ENCODE measurements at places on chromosomes 2 and 18.

- no peak for DNase-seq
These were observed 57.0 kb downstream of the VPS54 start for GRCh38 chr2:63962186-63962585.

GRCh38 chr2:188977317-188977716, 3.1 kb downstream of the COL3A1 start:
- no peak for DNase-seq

DNA sequence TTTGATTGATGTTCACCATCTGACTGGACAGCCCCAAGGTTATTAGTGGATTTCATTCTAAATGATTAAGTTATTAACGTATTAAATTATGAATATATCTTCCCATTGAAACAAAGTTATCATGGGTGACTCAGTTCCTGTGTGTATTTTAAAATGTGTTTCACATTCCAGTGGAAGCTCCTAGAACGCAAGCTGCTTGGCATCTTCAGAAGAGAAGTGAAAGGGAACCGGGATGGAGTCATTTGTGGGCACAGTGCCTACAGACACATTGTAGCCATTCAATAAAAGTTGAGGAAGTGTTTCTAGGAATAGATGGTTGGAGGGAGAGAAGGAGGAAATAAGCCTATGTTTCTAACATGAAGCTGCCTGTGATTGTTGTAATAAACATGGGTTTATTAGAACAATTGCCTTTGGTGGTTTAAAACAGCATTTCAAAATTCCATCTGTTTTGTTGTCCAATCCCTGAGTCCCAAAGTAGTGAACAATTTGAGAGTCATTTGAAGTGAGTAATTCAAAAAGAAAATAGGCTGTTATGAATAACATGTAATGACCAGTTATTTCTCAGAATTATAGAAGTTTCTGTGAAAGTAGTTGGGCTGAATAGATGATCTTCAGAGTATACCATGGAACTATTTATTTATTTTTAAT, 143.5 kb downstream of the PKP4 start:
- DNase-seq = no peak

- no peak for DNase-seq
These were observed 193.2 kb downstream of the INO80D start for GRCh38 chr2:205892665-205893259.

DNA sequence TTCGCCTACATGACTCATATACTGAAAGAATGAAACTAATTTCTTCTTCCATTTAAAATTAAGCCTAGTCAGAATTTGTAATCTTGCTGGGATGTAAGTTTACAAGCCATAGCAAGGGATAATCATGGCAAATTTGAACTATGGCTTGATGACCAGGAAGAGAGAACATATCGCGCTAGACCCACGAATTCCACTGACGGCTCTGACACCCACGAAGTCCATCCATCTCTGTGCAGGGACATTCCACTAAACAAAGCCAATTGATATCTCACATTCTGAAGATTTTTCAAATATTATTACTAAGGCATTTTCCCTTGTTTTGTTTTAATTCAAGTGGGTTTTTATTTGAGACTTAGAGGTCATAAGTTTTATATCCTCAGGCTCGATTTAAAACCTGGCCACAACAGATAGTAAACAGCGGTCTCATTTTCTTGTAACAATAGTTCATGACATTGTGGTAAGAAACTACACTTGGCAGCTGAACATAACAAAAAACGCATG, 113.0 kb downstream of the QPCT start:
- no peak for DNase-seq

GRCh38 chr2:205566606-205567168, 115.6 kb upstream of the NRP2 start:
- DNase-seq = no peak

DNA sequence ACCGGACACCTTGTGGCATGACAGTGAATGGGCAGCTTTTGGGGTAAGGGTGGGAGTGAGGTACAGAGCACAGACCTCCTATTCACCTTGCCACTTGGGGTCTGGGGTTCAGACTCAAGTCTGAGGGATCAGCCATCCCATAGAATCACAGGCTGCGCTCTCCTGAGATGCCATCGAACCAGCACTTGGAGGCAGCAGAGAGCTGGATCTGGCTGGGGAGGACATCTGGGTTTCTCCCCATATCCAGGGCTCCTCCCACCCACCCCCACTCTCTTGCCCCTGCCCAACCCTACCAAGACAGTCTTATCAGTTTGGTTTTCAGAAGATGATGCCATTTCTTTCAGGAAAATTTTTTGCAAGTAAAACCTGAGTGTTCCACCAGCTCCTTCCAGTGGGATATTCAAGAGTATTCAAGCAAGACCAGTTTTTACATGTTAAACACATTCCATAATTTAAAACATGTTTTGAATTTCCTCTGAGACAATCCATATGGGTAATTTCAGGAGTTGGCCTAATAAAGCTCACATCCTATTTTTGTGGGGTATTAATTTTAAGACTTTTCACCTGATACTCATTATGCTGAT, 29.2 kb upstream of the TEX44 start:
- no peak for DNase-seq

DNA sequence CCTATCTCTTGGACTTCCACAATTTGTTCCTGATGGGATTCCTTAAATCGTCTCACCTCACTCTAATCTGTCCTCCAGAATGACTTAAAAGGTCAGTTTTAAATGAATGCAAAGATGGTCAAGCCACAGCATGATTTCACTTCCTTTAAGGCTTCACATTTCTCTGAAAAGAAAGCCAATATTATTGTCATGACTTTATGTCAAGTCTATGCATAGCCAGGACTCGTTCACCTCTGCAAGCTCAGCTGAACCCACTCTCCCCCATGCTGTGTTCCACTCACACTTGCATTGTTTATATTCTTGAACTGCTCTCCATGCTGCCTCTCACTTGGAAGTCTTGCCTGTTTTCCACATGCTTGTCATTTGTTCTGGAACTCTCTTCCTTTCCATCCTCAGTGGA, 298.4 kb upstream of the MMADHC start:
- DNase-seq = no peak

GRCh38 chr18:26655525-26656430, 107.4 kb upstream of the KCTD1 start:
- DNase-seq = peak; percentile 81

GRCh38 chr2:121818546-121818945, 63.1 kb downstream of the TSN start:
- no peak for DNase-seq

- DNase-seq = no peak
These were observed 32.0 kb upstream of the MYCN start for GRCh38 chr2:15908371-15908770.

- no peak for DNase-seq
These were observed 271.5 kb downstream of the HDAC4 start for GRCh38 chr2:239129147-239129920.

- no peak for DNase-seq
These were observed 471.5 kb downstream of the EPHA4 start for GRCh38 chr2:221100467-221101089.

- no peak for DNase-seq
These were observed 146.6 kb upstream of the SP5 start for GRCh38 chr2:170568511-170568910.

Measured in NCI-H1048 (cell line).